HT-29 (cell line): ENCODE measurements at places on chromosomes 12 and 14.

DNA sequence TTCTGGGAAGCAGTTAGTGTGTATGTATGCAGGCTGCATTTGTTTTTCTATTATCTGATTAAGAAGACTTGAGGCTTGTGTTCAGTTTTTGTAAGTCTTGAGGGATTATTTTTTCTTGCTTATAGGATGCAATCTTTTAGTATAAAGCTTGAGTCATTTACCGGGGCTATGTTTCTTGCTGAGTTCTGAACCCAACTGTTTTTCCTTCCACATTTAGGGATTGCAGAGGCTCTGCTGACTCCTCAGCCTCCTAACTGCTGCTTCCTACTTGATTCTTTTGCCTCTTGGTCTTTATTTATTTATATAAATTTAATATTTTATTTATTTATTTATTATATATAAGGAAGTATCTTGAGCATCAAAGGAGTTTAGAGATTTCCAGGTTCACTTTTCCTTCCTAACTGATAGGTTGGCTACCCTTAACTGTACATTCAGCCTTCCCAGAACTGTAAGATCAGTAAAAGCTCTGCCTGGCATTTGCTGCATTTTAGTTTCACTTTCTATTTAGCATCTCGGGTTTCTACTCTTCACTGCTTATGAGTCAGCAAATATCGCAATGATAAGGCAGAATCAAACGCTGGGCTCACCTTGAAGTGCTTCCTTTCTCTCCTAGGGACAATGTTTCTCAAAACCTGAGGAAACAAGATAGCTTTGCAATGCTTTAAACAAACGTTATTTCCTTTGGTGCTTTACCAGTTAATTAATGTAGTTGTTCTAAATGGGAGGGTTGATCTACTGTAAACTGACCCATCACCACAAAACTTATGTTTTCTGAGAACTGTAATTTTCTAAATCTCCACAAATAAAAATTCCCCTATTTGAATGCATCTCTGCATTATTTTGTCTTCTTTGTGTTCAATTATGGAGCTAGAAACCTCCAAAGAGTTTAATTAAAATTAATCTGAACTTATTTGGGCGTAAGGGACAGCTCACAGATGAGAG, 1183.7 kb upstream of the TMEM132C start:
- DNase-seq = peak; percentile 74

DNA sequence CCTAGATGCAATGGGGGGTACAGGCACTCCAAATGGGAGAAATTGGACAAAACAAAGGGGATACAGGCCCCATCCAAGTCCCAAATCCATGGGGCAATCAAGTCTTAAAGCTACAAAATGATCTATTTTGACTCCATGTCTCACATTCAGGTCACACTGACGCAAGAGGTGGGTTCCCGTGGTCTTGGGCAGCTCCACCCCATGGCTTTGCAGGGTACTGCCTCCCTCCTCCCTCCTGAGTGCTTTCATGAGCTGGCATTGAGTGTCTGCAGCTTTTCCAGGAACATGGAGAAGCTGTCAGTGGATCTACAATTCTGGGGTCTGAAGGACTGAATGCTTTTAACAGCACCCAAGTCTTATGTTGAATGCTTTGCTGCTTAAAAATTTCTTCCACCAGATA, 274.5 kb upstream of the LRIG3 start:
- DNase-seq = no peak

- DNase-seq = peak; percentile 53
These were observed 547 bp upstream of the PYGL start for GRCh38 chr14:50944647-50945413.

DNA sequence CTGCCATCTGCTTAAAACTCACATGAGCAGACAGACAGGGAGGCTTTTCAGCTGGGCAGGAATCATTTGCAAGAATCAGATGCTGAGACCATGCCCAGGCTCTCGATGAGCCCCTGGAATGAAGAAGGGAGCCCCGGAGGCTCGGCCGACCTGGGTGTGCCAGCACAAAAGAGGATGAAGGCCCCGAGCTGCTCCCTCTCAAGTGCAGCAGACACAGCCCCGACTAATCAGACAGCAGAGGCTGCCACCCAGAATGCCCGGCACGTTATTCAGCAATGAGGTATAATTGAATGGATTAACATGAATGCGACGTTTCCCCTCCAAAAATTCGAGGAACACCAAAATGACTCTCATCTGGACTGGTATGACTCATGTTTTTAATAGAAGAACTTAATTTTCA, 58.9 kb downstream of the BCL11B start:
- DNase-seq = no peak

GRCh38 chr12:91893476-91893875, 252.2 kb downstream of the BTG1 start:
- no peak for DNase-seq

DNA sequence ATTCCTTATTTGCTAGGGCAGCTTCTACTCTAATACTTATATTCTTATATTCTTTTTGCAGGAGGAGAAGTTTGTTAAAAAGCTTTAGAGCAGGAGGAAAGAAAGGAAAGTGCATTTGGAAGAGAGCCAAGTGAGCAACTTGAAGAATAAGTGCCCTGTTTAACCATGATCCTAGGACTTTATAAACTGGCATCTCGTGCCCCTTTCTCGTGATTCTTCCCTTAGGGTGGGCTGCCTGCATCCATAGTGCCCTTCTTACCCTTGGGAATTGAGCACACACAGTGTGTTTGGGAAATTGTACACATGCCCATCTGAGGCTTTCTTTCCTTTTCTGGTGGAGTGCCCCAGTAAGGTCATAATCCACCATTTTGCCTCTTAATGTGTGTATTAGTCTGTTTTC, 141.9 kb downstream of the NUBPL start:
- no peak for DNase-seq

DNA sequence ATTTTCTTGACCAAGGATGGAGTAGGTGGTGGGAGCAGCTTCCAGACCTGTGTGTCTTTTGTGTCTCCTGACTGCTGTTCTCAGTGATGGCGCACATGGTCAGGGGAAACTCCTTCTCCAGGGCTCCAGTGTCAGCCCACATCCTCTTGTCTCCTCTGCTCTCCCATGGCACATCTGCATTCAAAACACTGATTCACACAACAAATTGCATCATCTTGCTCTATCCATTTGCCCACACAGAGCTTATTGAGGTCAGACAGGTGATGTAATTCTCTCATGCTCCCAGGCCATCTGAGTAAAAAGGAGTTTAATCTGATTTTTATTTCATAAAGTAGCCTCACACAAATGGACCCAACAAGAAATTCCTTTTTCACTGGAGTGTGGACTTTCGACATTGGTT, 21.8 kb upstream of the TMEM132C start:
- no peak for DNase-seq

DNA sequence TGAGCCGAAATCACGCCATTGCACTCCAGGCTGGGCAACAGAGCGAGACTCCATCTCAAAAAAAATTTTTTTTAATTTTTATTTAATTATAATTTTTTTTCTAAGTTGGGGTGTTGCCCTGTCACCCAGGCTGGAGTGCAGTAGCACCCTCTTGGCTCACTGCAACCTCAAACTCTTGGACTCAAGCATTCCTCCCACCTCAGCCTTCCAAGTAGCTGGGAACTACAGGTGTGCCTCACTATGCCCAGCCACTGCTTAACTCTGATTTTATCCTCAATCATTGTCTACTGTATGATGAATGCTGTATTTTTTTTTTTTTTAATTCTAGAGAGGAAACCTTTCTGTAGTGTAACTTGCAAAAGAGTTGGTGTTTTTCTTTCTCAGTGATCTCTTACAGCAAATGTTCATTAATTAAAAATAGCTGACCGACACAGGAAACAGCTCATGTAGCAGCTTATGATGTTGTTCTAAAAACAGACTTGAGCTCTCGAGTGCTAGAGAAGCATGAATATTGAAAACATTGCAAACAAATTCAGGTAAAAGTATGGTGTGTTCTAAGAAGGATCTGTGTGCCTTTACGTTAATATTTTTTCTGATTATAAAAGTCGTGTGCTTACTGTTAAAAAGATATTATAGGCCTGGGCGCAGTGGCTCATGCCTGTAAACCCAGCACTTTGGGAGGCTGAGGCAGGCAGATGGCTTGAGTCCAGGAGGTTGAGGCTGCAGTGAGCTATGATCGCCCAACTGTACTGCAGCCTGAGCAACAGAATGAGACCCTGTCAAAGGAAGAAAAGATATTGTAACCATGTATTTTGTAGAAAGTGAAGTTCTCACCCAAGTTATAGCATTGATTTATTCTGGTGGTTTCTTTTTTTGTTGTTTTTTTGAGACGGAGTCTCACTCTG, 68.9 kb downstream of the FGD4 start:
- DNase-seq = no peak

DNA sequence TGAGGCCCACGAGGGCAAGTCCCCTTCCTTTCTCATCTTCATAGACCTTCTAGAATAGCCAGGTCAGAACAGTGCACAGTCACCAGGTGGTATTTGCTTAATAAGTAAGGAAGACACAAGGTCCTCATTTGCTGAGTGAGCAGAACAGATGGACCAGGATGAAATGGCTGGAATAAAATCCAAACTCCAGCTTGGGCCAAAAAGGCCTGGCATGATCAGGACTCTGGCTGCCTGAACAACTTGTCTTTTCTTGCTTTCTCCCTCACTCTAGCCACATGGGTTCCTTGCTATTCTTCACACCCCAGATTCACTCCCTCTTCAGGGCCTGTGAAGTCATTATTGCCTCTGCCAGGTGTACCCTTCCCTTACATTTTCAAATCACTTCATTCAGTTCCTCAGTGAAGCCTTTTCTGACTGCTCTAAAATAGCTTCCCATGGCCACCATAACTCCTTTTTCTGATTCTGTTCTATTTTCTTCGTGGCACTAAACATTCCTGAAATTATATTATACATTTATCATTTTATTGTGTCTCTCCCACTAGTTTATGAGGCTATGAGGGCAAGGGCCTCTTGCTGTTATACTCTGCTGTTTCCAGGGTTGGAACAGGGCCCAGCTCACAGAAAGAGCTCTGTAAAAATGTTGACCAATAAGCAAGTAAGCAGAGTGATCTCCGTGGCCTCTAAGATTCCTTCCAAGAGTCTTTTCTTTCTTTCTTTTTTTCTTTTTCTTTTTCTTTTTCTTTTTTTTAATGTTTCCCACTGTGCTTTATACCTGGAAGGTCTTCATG, 150.8 kb downstream of the TTC8 start:
- no peak for DNase-seq

DNA sequence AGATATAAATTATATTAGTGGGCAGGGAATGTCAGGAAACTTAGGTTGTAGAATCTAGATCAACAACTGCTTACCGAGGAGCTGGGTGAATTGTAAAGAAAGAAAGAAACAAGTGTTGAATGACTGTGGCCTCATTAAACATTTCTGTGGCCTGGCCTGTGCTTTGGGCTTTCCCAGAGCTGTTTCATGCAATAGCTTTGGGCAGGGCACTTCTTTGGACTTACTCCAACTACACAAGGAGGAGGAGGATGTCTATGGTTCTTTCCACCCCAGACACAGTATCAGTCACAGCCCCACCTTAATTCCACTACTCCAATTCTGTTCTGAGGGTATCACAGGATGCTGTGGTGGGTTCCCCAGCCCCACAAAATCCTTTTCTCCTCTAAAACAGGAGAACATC, 38.0 kb downstream of the DPF3 start:
- DNase-seq = no peak

DNA sequence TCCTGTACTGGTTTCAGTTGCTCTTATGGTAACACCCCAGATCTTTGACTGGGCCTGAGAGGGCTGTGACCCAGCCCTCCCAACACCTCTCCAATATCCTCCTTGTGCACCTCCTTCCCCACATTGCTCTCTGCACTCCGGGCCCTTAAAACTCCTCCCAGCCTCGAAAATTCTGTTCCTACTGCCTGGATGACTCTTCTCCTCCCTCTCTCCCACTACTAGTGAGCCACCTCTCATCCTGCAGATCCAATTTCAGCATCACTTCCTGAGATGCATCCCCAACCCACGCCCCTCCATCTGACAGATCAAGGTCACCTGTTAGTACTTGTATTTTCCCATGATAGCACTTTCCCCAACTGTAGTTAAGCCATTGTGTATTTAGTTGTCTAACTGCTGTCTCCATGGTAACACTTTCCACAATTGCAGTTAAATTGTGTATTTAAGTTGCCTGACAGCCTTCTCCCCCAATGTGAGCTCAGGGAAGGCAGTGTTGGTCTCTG, 11.5 kb upstream of the NT5DC3 start:
- peak; percentile 32 for DNase-seq

DNA sequence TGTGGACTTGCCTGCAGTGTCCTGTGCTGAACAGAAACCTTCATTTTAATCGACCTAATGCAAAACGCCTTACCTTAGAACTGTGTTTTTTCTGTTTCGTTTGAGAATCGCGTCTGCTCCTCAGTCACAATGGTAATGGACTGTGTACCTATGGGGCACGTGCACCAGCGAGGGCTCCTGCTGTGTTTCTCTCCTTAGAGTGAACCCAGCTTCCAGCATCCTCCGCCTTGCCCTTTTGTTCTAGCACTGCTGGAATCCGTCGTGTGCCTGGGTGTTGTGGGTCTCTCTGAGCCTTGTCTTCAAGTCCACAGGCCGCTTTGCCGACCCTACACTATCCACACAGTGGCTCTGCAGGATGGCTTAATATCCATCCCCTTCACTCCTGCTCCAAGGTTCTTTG, 3.6 kb downstream of the AMN start:
- DNase-seq = no peak

- no peak for DNase-seq
These were observed 94.9 kb downstream of the ALG10B start for GRCh38 chr12:38411426-38411825.

DNA sequence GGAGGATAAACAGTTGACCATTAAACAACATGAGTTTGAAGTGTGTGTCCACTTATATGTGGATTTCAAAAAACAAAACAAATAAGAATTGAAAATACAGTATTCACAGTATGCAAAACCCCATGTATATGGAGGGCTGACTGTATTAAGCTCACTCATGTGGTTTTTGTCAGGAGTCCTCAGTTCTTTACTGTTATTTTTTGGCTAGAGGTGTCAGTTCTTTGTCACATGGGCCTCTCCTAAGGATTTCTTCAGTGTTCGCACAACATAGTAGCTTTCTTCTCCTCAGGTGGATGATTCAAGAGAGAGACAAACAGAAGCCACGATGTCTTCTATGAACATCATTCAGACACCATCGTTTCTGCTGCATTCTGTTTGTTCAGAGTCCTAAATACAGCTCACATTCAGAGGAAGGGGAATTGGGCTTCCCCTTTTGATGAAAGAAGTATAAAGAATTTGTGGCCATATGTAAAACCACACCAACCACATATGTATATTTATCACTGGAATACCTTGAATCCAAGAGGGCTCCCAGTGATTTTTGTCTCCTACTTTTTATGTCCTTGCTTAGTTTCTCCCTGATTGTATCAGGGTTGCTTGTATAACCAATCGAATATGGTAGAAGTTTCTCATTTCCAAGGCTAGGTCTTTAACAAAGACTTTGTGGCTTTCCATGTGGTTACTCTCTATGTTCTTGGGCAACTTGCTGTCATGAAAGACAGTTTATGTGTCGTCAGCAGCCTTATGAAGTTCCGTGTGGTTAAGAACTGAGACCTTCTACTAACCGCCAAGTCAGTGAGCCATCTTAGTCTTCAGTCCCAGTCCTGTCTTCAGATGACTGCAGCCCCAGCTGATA, 18.9 kb downstream of the MNAT1 start:
- DNase-seq = no peak

GRCh38 chr12:49187184-49187583, 1.7 kb downstream of the TUBA1A start:
- no peak for DNase-seq
